ENCODE measurements at places on chromosomes 2 and 18.

GRCh38 chr2:224432003-224432579, 30.2 kb upstream of the FAM124B start:
- no peak for DNase-seq

DNA sequence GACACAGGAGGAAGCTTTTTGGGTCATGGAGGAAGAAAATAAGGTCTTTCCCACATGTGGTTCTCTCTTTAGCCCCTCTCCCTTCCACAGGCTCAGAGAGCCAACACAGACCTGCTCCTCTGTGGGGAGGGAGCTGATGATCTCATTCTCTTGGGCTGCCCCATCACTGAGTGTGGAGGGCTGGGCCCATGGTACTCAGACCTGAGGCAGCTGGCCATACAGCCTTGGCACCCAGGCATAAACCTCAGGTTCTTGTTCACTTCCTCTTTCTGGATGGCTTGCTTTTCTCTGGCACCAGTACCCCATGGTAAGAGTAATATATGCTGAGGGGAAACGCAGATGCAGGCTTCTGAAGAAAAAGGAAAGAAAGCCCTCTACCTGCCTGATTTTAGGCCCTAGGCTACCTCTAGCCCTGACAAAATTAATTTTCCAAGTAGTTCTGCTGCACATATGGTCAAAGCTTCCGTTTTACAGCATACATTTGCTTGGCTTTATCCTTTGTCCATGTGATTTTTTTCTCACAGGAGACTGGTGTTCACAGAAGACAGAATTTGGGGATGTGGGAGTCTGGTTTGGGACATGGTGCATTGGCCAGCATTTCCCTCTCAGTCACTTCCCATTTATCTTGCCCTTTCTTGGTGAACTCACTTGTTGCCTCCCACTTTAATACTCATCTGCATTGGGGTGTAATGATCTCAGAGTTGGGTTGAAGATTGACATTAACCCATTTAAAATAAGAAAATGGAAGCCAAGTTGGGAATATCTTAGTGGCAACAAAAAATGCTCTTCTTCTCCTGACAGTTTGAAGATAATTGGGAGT, 11.1 kb downstream of the DHRS9 start:
- no peak for DNase-seq

- no peak for DNase-seq
These were observed at the start of gene TCF23 for GRCh38 chr2:27148801-27149439. TSS of gene TCF23 (plus strand) at chr2:27149004. CDS start at chr2:27149134, 130 bp downstream.

GRCh38 chr2:14907014-14907612, 274.6 kb downstream of the LRATD1 start:
- DNase-seq = no peak

DNA sequence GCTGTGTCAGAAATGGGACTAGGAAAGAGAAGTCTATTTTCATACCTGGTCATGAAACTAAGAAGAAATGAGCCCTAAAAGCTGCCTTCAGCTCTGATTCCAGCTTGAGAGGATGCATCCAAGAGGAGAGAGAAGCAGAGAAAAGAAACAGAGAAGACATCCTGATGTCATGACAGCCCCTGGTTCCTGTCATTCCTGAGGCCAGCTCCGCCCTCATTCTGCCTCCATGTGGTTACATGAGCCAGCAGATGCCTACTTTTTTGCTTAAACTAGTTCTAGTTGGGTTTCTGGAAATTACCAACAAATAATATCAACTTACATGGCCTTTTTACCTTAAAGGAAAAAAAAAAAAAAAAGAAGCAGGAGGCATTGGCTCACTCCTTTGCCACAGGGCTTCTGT, 14.1 kb upstream of the ACKR3 start:
- DNase-seq = no peak

- DNase-seq = no peak
These were observed 25.6 kb downstream of the DNPEP start for GRCh38 chr2:219362072-219362471.

DNA sequence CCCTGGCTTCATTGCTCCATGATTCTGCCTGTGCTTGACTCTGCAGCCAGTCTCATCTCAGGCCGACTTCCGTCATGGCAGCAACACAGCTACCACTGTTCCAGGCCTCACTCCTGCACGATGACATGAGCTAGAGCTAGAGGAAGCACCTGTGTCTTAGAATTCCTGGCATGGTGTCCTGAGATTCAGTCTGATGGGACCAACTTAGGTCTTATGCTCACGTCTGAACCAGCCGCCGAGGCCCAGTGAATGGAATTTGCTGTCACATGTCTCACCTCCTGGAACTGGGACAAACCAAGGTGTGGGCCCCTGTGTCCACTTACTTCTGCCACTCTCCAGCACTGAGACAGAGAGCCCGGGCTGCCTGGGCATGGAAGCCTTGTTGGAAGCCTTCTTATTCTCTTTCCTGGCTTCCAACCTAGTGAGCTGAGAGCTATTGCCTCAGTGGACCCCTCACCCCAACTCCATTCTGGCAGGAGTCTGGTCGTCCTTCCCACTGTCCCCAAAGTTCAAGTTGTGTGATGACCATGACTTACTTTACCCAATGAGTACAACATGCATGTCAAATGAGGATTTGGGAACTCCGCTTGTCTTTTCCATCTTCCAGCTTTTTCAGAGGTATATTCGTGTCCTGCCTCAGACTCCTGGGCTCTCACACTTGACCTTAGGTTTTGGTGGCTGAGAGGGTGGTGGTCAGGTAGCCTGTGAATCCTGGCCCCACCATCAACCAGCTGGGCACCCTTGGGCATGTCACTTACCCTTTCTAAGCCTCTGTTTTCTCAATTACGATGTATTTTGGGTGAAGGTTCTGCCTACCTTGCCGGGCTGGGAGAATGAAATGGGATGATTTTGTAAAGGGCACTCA, 39.1 kb upstream of the HS6ST1 start:
- DNase-seq = no peak
